Stimulated activated CD8-positive, alpha-beta memory T cell treated with anti-CD3 and anti-CD28 coated beads, Interleukin-4, amount 100 ng/mL, for 4 hours (primary cell): ENCODE measurements at places on chromosomes 4 and X.

GRCh38 chrX:119759248-119759766, 919 bp downstream of the SOWAHD start:
- no peak for DNase-seq

GRCh38 chr4:95190751-95191436, 357.9 kb downstream of the UNC5C start:
- DNase-seq, result no peak

- DNase-seq, result no peak
These were observed 91.5 kb upstream of the ZNF827 start for GRCh38 chr4:146029939-146030710.

- no peak for DNase-seq
These were observed 1359.5 kb downstream of the TECRL start for GRCh38 chr4:63049726-63050125.

DNA sequence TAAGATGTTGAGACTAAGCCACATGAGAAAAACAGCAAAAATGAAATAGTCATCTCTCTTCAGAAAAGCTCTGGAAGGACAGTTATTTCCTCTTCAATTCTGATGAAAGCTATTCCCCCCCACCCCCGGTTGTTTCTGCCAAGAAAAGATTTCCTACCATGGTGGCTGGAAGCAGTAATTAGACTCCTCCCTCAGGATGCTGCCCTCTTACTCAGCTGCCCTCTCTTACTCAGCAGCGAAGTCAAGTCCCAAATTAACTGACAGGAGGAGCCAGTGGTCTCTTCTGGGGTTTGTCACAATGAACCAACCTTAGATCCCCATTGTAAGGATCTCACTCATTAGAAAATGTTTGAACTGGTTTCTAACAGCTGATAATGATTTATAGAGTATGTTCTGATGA, 38.0 kb downstream of the GPM6B start:
- no peak for DNase-seq

- no peak for DNase-seq
These were observed 182.1 kb downstream of the MOSPD2 start for GRCh38 chrX:15055146-15055930.

GRCh38 chrX:132292793-132293192, 73.5 kb upstream of the RAP2C start:
- no peak for DNase-seq

- DNase-seq, result no peak
These were observed 196.3 kb upstream of the MAB21L2 start for GRCh38 chr4:150385606-150386005.

DNA sequence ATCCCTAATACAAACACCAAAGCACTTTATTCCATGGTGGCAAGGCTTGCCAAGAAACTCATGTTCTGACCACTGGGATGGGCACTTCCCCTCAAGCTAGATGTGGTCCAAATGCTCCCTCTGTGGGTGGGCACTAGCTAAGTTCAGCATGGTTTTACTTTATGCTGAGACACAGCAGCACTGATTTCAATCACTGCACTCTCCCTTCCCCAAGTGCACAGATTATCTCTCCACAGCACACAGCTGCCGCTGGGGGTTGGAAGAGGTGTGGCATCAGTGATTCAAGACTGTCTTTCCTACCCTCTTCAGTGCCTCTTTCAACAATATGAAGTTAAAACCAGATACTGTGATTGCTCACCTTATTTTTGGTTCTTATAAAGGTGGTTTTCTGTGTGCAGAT, 16.5 kb upstream of the GUCY2F start:
- no peak for DNase-seq

GRCh38 chr4:4618847-4619246, 77.0 kb upstream of the STX18 start:
- no peak for DNase-seq

DNA sequence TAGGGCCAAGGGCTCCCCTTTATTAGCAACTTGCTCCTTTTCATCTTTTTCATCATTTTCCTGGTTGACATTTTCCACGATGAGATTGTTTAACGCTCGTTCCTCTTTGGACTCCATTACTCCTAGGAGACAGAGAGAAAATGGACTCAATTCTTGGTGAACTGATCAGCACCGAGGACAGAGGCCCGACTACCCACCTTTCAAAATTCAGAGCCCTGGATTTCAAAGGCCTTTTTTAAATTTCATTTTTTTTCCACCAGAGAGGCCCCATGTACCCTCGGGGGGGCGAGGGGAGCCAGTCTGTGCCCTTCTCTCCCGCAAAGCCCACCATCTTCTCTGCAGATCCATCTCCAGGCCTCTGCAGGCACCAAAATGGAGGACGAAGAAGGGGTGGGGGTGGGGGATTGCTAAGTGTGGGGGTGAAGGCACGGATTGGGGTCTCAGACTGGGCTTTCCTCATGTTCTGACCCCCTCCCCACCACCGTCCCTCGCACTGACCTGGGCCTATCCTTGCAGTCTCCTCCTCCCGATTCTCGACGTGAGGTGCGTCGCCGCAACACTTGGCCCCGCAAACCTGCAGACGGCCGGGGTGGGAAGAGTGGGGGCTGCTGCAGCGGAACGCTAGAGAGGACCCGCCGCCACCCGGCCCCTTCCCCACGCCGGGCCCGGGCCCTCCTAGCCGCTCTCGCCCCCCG, 783 bp downstream of the BEX2 start:
- no peak for DNase-seq

- DNase-seq, result no peak
These were observed 525.9 kb upstream of the ZFP42 start for GRCh38 chr4:187469627-187470026.

DNA sequence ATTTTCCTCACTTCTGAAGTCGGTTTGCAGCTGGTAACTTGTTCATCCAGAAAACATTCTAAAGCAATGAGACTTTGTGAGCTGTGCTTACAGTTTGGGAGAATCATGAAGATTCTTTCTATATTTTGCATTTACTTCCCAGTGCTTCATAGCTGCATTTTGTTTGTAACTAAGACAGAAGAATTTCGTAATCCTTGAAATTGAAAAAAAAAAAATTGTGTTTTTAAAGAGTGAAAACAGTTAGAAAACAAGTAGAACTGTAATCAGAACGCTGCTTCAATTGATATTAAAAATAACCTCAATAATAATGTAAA, 392.4 kb downstream of the UNC5C start:
- no peak for DNase-seq

DNA sequence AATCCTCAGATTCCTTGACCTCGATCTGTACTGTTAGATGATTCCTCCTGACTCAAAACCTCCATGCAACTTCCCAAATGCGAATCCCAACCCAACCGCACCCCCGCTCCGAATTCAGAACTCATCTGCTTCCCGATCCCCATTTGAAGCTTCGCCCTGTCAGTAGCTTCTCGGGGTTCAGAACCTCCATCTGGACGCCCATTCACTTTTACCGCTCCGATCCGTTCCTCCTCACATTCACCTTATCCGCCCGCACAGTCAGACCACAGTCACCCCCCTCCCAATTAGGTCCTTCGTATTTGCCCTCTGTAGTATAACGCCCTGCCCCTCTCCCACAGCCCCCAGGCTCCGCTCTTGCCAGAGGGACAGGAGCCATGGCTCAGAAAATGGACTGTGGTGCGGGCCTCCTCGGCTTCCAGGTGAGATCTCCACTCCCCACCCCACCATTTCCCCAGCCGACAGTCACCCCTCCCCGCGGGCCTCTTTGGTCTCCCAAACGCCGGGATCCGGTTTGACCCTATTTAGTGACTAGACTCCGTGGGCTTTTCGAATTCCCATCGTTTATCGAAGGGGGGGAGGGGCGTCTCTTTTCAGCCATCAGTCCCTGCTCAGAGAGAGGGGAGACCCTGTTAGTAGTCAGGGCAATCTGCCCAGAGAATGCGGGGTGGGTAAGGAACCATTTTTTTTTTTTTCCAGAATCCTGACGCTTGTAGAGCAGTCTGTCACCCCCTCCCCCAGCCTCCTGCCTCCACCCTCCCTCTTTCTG, 691 bp downstream of the MAGED1 start:
- no peak for DNase-seq

DNA sequence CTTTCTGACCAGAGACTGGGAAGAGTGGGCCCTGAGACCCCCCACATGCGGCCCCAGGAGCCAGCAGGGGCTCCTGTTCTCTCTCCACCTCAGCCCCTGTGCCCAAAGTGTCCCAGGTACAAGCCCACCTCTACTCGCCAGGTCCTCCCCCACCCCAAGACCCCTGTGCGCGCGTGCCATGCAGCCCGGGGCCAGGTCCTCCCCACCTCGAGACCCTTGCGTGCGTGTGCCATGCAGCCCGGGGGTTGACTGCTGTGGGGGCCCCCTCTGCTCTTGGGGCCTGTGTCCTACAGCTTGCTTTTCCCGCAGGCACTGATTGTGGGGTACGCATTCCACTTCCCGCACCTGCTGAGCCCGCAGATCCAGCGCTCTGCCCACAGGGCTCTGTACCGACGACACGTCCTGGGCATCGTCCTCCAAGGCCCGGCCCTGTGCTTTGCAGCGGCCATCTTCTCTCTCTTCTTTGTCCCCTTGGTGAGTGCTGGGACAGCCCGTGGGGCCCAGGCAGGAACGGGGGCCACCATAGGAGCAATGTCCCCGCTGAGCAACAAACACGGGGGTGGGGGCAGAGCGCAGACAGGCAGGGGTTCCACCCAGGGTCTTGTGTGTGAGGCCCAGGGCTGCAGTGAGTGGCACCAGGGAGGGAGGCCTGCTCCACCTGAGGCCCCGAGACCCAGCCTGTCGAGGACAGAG, 20.3 kb downstream of the DGKQ start:
- no peak for DNase-seq

DNA sequence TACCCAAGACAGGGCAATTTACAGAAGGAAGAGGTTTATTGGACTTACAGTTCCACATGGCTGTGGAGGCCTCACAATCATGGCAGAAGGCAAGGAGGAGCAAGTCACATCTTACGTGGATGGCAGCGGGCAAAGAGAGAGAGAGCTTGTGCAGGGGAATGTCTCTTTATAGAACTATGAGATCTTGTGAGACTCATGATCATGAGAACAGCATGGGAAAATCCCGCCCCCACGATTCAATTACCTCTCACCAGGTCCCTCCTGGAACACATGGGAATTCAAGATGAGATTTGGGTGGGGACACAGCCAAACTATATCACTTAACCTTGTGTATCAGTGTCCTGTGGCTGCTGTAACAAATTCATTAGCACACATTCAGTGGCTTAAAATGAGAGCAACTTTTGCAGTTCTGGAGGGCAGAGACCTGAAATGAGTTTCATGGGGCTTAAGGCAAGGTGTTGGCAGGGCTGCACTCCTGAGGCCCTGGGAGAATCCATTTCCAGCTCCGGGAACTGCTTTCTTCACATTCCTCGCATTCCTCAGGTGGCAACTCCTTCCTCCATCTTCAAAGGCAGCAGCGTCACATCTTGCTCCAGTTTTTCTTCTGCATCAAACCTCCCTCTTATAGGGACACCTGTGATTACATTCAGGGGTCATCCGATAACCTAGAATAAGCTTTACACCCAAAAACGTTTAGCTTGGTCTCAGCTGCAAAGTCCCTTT, 22.3 kb upstream of the NSG1 start:
- DNase-seq, result no peak

DNA sequence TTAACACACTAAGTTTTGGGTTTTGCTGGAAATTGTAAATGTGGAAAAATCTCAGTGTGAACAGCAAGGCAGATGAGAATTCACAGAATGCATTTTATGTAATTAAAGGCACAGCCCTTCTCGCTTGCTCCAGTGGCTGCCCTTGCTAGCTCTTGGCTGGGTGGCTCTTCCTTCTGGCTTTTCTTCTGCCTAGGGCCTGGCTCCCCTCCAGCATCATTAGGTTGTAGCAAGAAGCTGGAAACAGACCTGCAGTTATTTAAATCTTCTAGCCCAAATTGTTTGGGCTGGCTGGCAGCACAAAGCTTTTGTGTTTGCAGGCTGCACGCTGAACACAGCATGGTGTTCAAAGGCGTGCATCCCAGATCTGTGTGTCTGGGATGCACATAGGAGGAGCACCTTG, 56.5 kb downstream of the LIMCH1 start:
- DNase-seq, result no peak

GRCh38 chr4:10492464-10492863, 35.2 kb upstream of the ZNF518B start:
- no peak for DNase-seq

GRCh38 chr4:158656439-158656838, 15.2 kb downstream of the C4orf46 start:
- DNase-seq, result no peak

- DNase-seq, result no peak
These were observed 28.1 kb upstream of the LGI2 start for GRCh38 chr4:25058796-25059195.

DNA sequence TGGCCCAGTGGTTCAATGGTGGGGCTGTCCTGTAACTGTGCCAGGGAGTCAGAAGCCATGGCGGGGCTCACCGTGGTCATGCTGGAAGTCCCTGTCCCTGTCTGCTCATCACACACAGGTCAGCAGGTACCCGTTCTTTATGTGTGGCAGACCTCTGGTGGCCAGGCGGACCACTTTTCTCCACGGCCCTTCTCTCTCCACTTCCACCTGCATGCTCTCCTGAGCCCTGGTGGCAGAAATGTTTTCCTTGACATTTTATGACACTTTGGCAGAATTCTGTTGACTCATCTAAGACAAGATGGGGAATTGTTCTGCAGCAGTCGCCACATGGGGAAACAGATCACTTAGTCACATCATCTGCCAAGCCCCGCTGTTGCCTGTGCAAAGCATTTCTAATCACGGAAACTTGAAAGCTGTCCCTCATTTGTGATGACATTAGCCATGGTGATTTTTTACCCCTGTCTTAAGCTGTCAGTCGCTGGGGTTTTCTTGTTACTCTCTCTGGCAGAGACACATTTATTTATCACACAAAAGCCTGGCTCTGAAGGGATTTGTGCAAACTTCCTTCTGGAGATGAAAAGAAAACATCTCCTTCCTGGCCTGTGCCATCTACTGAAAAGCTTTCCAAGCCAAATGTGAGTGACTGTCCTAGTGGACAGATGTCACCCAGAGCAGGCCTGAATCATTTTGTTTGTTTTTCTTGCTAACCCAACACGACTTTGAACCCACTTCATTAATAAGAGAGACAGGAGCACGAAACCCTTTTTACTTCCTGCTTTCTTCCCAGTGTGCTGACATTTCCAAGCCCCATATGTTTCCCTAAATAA, 38.8 kb upstream of the STIM2 start:
- DNase-seq, result no peak

- no peak for DNase-seq
These were observed 100.3 kb upstream of the DDIT4L start for GRCh38 chr4:100290585-100290984.
